Activated B cell treated with CpG ODN at 0.5 μM for 24 hours (primary cell): ENCODE measurements at places on chromosomes 4 and X.

- no peak for DNase-seq
Measured at GRCh38 chrX:42188730-42189129, 265.4 kb upstream of the CASK start.

DNA sequence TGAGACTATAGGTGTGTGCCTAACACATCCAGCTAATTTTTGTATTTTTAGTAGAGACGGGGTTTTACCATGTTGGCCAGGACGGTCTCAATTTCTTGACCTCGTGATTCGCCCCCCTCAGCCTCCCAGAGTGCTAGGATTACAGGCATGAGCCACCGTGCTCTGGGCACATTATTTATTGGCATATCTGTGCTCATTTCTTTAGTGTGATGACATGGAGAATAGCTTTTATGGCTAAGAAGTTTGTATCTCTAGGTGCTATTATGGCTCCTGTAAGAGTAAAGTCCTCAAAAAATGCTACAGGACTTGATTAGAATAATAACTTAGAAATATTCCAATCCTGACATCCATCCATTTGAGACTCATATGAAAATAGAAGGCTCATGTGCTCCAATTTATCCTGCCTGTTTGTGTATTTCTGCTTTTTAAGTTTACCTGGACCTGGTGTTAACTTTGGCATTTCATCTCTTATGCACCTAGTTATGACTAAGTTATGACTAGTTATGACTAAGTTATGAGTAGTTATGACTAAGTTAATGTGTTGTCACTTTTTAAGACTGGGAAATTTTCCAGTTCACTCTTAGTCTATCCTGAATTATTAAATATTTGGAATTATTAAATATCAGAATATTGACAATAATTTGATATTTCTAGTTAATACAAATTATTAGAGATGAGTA lies 36.4 kb upstream of the UNC5C start:
- DNase-seq: no peak

GRCh38 chr4:103365285-103365684 lies 167.1 kb upstream of the CENPE start:
- DNase-seq: no peak

DNA sequence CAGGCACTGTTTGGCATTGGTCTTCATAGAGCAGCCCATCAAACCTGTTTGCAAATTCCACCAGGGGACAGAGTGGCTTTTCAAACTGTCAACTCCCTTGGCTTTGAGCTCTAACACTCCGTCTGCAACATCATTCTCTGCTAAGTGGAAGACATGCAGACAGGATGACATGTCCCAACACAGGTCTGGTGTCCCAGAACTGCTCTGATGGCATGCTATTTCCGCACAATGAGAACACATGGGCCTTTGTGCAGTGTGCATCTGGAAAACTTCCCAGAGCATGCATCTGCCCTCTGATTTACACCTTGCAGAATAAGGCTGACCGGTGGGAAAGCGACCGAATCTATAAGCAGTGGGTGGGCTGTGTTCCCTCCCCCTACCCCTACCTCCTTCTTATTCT lies 212.8 kb upstream of the GYPA start:
- no peak for DNase-seq

- no peak for DNase-seq
Measured at GRCh38 chr4:10164877-10165283, 48.3 kb upstream of the WDR1 start.

DNA sequence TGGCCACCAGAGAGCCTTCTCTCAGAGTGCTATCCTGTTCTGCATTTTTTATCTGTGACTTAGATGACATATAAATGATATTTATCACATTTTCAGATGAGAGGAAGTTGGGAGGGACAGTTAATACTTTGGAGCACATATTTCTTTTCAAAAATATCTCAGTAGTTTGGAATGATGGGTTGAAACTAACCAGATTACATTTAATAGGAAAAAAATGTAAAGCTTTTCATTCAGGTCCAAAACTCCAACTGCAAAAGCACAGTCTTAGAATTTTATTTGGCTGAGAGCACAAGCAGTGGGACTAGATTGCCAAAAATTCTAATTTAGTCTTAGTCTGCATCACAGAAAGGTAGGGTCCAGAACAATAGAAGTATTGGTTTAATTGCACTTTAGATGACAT lies 248.2 kb upstream of the TEX13A start:
- DNase-seq: no peak

GRCh38 chrX:129773649-129774458 lies 5.9 kb upstream of the SASH3 start:
- DNase-seq: no peak

DNA sequence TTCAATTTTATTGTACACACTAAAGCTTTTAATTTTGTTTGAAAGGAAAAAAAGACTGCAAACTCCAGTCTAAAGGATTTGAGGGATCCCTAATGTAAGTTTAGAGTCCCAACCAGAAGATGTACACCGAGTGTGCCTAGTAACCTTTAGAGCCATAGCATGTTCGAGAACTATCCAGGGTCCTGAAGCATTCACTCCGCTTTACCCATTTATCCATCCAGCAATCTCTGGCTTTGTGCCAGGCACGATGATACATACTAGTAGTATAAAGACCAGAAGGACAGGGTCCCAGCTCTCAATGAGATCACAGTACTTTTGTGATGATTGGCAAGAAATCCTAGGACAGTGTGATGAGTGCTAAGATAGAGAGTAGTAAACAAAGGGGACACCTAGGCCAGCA lies 168.7 kb downstream of the STK32B start:
- DNase-seq: no peak

- DNase-seq: no peak
Measured at GRCh38 chr4:176981074-176981473, 188.4 kb upstream of the VEGFC start.

DNA sequence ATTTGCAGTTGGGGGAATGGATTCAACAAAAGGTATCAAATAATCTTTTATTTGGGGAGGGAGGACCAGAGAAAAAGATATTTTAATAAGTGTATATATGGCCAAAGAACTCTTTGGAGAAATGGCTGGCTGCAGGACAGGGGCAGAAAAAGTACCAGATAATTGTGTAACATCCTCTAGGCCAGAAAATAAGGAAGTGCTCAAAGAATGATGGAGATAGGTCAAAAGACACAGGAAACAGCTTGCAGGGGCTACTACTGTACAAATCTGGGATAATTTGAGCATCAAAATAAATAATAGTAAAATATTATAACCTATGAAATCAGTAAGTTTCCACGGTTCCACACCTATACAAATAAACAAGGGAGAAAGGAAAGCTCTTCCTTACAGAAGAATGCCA lies 34.8 kb downstream of the KLHL5 start:
- DNase-seq: no peak

DNA sequence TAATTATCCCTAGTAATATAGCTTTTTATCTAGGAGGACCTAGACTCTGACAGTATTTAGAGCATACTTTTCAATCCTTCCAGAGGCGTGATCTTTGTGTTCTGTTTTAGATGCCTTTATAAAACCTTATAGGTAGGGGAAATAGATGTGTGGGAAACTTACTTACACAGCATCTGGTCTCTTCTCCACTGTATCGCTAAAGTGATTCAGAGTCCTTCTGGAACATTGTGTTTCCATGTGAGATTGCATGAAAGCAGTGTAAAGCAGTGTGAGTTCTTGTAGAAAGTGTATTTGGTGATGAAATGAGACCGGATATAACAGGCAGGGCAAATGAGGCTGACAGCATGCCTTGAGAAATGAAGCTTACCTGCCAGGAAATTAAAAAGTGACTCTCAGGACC lies 9.5 kb downstream of the GABRB1 start:
- DNase-seq: no peak

GRCh38 chrX:105302246-105302645 lies 81.8 kb upstream of the TEX13A start:
- DNase-seq: no peak

DNA sequence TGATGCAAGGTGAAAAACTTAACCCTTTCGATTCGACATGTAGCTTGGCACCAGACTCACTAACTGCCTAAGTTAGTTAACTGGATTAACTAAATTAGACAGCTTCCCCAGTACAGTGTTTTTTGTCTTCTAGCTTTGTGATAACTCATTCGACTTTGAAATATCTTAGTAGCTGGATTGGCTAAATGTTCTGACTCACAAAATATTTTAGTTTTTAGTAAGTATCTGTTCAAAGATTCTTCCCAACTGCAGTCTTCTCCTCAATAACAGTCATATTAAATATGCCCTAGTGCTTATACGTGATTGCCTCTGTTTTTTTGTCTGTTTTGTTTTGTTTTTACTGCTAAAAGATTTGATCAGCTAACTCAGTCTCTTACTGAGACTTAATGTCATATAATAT lies 102.9 kb downstream of the KCNIP4 start:
- DNase-seq: no peak

DNA sequence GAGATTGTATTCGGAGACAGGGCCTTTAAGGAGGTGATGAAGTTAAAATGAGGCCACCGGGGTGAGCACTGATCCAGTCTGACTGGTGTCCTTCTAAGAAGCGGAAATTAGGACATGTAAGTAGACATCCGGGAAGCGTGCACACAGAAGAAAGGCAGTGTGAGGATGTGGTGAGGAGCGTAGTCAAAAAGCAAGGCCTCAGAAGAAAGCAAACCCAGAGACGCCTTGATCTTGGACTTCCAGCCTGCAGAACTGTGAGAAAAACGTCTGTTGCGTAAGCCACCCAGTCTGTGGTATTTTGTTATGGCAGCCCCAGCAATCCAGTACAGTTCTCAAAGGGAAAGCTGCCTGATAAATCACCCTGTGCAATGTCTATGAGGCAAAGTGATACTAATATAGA lies 153.5 kb downstream of the KCNIP4 start:
- no peak for DNase-seq

- DNase-seq: no peak
Measured at GRCh38 chr4:30716158-30716557, 4.0 kb upstream of the PCDH7 start.

DNA sequence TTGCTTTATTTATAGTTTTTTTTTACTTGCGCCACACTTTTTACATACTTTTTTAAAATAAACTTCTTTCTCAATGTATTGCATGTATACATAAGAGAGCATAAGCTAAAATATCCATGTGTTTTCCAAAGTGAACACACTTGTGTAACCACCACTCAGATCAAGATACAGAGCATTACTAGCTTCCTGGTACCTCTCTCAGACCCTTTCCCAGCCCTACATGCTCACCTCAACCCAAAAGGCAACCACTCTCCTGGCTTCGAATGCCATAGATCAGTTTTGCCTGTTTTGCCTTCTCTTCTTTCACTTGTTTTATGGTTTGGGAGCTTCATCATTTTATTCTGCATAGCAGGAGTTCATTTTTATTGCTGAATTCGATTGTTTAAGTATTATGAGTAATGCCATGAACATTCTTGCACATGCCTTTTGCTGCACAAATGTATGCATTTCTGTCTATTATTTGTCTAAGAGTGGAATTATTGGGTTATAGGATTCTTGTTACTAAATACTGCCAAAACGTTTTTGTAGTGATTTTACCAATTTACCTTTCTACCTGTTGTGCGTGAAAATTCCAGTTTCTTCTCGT lies 45.9 kb upstream of the NUDT6 start:
- no peak for DNase-seq

DNA sequence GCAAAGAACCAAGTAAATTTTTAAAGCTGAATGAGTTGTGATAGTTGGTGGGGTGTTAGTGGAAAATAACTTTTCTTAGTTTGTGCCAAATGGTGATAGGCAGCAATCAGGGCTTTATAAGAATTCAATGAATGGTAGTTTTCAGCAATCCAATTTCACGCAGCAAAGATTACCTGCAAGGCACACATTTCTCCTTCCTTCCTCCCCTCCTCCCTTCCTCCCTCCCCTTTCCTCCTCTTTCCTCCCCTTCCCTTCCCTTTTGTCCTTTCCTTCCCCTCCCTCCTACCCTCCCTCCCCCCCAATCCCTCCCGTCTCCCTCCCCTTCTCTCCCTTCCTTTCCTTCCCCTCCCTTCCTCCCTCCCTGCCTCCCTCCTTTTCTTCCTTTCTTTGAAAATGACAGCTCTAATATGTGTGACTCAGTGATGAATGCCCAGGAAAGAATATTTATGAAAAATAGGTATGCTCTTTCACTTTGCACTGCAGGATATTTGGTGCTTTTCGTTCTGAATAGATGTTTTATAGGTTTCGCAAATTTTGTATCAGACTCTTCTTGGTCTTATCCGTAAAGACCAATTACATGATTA lies 168.1 kb downstream of the BMPR1B start:
- no peak for DNase-seq

- DNase-seq: no peak
Measured at GRCh38 chr4:162506253-162506652, 342.5 kb upstream of the FSTL5 start.

DNA sequence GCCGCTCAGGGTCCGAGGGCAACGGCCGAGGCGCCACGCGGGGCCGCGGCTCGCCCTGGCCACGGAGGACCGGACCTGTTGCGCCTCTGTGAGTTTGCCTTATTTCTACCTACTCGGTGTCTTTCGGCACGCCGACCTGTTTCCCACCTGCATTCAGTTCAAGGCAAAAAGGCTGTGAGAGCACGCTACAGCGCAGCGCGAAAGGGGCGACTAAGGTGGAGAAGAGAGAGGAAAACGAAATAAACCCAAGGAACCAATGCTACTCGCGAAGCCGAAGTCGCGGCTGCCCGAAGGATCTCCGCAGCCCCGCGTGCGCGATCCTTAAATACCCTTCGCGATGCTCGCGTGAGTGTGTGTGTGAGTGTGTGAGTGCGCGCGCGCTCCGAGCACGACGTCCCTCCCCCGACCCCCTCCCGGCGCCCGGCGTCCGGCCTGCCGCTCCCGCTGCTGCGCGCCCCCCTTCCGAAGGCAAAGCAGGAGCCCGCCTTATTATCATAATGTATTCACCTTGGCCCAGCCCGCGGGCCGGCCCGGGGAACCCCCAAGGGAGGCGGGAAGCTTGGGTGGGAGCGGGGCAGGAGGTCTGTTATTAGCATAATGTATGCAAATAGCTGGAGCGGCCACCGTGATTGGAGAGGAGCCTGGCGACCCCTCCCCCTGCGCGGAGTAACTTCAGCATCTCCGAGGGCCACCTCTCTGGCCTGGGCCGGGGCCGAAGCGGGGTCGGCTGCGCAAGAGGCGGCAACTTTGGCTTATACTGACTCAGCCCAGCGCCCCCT lies at the start of gene COL25A1:
Gene COL25A1 (minus strand): TSS at position 298 of the 779 bp plus-strand sequence.
- no peak for DNase-seq

DNA sequence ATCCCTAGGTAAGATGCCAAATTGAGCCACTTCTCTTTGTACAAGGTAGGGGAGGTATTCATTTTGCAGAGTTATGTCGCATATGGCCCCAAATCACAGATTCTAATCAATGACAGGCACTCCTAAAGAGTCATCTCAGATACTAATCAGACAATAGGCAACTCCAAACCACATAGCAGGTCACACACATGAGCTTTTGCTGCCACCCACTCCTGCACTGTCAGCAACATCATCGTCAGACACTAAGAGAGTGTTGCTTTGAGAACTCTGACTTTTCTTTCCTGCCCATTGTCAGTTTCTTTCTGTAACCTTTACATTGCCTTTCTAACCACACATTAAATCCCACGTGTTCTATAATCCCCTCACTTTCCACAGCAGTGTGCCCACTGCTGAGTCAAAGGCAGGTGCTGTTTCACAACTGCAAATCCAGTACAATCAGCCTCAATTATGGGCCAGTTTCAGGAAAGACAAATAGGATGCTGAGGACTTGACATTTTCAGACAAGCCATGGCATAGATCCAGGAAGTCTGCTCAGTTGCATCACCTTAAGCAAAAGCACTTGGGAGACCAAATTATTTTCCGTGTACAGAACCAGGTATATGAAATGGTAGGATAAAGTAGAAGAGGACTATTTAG lies 23.5 kb downstream of the TMEM31 start:
- DNase-seq: no peak
